CD4-positive, CD25-positive, alpha-beta regulatory T cell (primary cell): ENCODE measurements at places on chromosomes 7 and 10. TPM values are rescaled to one million over a fixed set of nuclear protein-coding genes. Genes with fewer than 3 reads are reported as not detected.
A peak's percentile ranks its signal among the peaks of the same experiment; 100 is the strongest.

The KLF14 gene
- not detected for total RNA-seq

- DNase-seq, result no peak
- H3K27ac ChIP-seq, result peak overlapping the region; percentile 95
- H3K4me3 ChIP-seq, result peak overlapping the region; percentile 99
Observed at GRCh38 chr10:62049624-62050345, 148.3 kb downstream of the ARID5B start.

- H3K36me3 ChIP-seq, result no peaks in the 10 kb centered on the region
- H3K4me1 ChIP-seq, result no peaks in the 10 kb centered on the region
- peaks cover 5% of the 10 kb centered on the region for H3K27me3 ChIP-seq
- DNase-seq, result no peak
Observed at GRCh38 chr10:117736655-117737054, 194.1 kb downstream of the EMX2 start.

DNA sequence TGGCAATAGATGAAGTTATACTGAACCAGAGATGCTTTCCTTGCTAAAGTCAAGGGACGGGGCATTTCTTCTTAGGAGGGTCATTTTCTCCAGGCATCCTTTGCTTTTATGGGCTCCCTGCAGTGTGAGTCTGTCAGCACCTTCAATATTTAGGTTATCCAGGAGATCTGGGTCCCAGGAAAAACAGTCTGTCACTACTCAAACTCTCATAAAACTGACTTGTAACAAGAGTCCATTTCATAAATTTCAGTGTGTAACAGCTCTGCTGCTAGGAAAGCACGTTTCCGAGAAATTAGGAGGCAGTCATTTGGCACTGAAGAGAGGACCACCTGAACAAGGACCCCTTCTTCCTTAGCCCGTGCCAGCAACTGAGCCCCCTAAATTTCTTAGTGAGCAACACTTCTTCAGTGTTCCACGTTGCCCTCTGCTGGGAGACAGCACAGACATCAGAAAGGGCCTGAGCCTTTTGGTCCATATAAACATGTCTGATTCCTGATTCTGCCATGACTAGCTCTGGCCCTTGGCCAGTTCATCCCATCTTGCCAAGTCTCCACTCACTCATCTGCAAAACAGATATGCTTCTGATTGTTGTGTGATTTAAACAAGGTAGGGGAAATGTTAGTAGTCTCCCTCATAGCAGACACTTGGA lies 7.2 kb downstream of the GCC1 start:
- no peak overlapping the region for H3K4me3 ChIP-seq
- DNase-seq, result no peak
- H3K27ac ChIP-seq, result no peak overlapping the region
- peaks cover 24% of the 10 kb centered on the region for H3K4me1 ChIP-seq

DNA sequence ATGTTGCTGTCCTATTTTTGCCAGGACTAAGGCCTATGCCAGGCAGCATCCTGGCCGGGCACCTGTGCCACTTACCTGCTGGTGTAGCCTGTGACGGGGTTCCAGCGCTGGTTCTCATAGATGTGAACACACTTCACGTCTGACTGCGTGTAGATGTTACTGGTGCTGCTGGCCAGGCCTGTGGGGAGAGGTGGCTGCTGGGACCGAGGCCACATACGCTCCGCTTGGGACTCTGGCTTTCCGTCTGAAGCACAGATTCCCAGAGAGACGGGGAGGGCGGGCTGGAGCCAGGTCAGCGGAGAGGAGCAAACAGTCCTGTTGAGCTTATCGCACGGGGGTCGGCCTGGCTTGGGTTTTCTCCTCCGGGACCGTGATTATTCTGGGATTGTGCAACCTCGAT lies 16.7 kb downstream of the BHLHA15 start:
- no peaks in the 10 kb centered on the region for H3K27me3 ChIP-seq
- H3K27ac ChIP-seq, result no peak overlapping the region
- DNase-seq, result no peak
- no peaks in the 10 kb centered on the region for H3K4me1 ChIP-seq
